ENCODE measurements at places on chromosomes 12 and 14. TPM values are rescaled to one million over a fixed set of nuclear protein-coding genes. Genes with fewer than 3 reads are reported as not detected.

GRCh38 chr14:55614304-55614703, 34.3 kb downstream of the KTN1 start:
- no peak for DNase-seq

DNA sequence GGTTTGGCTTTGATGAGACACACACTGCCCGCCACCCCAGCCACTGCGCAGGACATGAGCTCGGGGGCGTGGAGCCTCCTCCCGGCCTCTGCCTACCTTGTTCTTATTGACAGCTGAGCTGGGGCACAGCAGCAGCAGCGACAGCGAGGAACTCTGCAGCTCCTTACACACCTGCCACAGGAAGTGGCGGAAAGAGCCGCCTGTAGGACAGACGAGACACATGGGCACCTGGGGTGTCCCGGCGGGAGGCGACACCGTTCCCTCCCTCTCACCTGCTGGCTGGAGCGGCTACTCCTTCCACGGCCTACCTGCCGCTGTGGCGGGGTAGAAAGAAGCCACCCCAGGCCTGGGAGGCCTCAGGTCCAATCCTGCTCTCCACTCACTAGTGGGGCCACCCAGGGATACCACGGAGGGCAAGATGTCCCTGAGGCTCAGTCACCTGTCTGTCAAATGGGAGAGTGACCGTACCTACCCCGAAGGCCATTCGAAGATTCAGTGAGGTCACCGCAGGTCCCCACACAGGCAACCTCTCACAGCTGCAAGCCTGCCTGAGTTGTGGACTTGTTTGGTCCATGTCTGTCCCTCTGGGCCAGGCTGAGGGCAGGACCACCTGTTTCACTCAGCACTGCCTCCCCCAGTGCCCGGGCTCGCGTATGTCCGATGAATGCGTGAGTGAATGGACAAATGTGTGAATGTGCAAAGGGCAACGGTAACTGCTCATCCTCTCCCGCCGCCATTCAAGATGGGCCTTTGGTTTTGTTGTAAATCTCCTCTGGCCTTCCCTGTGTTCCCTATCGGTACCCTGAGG, 42.6 kb downstream of the TRAFD1 start:
- no peak for DNase-seq

GRCh38 chr14:99734406-99735051, 50.4 kb downstream of the CYP46A1 start:
- DNase-seq: no peak

DNA sequence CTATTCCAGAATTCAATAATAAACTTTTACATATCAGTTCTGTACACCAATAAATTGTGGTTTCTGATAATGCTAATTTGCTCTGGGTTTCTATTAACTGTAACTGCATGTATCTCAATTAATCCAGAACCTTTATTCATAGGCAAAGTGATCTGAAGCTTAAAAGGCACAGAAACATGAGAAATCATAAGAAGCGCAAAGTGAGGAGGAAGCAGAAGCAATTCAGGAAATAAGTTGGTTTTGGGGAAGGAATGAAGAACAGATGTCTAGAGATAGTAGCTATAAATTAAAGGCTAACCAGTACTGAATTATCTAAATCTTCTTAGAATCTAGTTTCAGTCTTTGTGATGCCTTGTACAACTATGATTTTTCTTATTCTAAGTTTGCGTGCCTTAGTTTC, 24.6 kb downstream of the KERA start:
- no peak for DNase-seq

- DNase-seq: peak; percentile 30
Observed at GRCh38 chr12:109264095-109264942, 44.8 kb downstream of the FOXN4 start.

DNA sequence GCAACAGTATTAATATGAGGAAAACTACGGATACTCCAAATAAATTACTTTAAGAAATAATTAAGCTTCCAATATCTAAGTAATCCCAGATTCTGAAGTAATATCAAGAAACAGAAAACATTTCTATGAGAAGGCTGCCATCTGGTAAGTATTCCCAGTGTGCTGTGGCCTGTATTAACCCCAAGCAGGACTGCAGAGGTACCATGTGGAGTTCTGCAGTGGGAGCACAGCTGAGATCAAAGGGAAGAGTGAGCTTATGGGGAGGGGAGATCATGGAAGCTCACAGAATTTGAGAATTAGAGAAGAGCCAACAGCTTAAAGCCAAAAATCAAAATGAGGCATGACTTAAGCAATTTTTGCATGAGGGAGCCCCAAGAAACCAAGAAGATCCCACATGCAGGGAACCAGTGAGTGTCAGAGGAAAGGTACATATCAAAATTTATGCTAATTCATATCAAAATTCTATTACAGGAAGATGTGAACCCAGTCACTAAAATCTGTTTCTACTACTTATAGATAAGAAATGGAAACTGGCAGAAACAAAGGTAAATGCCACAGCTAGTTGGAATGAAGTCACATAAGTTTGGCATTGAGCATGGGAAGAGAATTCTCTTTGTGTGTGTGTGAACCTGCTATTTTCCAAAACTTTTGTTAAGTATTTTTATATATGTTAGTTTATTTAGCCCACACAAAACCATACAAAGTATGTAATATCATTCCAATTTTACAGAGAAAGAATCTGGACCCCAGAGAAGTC, 62.6 kb upstream of the KITLG start:
- DNase-seq: no peak

DNA sequence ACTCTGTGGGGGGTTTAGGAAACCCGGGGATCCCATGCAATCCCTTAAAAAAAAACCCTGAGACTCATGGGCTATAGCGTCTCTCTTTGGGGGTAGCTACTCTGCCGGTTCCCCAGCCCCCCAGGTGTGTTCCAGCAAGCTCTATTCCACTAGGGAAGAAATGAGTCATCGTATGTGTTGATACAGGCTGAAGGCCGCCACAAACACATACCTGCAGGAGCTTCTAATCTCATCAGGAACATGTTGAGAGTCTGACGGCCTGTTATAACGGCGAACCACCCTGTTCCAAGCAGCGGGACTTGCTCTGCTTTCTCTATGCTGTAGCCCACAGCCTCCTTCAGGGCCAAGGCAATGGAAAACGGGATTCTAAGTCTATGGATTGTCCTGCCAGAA, 977 bp upstream of the KRT5 start:
- DNase-seq: peak; percentile 28

SYNDIG1L gene
- polyA plus RNA-seq: 0.29 TPM

SLC10A1 gene
- polyA plus RNA-seq: not detected

PRKD1 gene
- polyA plus RNA-seq: 22.8 TPM

TNFRSF1A gene
- polyA plus RNA-seq: 66.0 TPM

GLT1D1 gene
- polyA plus RNA-seq: 2.0 TPM

RHOJ gene
- 32.1 TPM for polyA plus RNA-seq

Measured in muscle of back (tissue), 13 donors.